PC-3 (cell line): ENCODE measurements at places on chromosomes 2 and 18. TPM values are rescaled to one million over a fixed set of nuclear protein-coding genes. Genes with fewer than 3 reads are reported as not detected.

The SIX2 gene
- total RNA-seq = 26.8 and 27.9 TPM in 2 replicates

The SKOR2 gene
- total RNA-seq = not detected in 2 replicates

- no peak for DNase-seq
Measured at GRCh38 chr2:112772322-112772721, 7.9 kb upstream of the CKAP2L start.

- no peak for DNase-seq
Measured at GRCh38 chr2:44237221-44237620, 38.1 kb upstream of the SLC3A1 start.

The KLHL29 gene
- total RNA-seq = 2.6 and 3.1 TPM in 2 replicates

The CD302 gene
- total RNA-seq = 7.4 and 8.5 TPM in 2 replicates

DNA sequence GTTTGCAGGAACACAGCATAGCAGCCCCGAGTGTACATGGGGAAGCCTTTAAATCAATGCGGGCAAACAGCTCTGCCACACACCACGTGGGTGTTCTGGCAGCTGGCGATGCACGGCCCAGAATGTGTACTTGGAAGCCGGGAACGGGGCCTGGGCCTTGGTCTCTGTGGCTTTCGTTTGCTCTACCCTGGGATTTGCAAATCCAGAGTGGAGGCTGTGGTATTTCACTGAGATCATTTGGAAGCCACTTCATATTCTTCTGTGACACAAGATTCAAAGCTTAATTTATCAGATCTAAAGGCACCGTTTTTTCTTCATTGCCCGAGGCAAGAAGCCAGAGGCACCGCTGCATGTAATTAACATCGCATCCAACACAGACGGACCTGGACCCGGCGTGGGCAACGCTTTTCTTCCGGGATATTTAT is 246.3 kb upstream of the MYT1L start:
- DNase-seq = no peak

The SH3RF3 gene
- 11.7 and 16.3 TPM in 2 replicates for total RNA-seq

GRCh38 chr2:232340171-232340935 is 38.2 kb upstream of the ALPP start:
- DNase-seq = no peak

The ASXL3 gene
- total RNA-seq = not detected in 2 replicates

The GULP1 gene
- 23.1 and 25.5 TPM in 2 replicates for total RNA-seq

DNA sequence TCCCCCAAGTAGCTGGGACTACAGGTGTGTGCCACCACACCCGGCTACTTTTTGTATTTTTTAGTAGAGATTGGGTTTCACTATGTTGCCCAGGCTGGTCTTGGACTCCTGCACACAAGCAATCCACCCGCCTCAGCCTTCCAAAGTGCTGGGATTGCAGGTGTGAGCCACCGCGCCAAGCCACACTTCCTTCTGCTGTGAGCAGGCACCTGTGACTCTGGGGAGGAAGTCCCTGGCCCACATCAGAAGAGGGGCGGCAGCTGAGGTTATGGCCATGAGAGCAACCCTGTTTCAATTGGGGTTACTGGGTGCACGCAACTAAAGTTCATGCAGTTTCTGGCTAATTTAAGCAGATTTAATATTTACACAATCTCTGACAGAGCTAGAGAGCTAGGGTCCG is 91.0 kb downstream of the PLB1 start:
- DNase-seq = no peak

GRCh38 chr18:1526991-1527390 is 622.3 kb downstream of the ADCYAP1 start:
- DNase-seq = no peak

DNA sequence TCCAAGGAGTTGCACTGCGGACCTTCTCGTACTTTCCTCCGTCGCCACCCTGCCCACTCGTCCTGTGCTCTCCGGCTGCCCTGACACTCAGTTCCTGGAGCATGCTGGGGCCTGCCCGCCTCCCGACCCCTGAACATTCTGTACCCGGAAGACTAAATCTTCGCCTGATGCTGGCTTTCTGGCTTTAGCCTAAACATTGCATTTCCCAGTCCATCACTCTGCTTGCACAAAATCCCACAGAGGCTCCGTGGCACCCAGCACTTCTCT is 550 bp upstream of the SFXN5 start:
- no peak for DNase-seq

- no peak for DNase-seq
Measured at GRCh38 chr2:241393524-241394196, 37.6 kb downstream of the FARP2 start.

DNA sequence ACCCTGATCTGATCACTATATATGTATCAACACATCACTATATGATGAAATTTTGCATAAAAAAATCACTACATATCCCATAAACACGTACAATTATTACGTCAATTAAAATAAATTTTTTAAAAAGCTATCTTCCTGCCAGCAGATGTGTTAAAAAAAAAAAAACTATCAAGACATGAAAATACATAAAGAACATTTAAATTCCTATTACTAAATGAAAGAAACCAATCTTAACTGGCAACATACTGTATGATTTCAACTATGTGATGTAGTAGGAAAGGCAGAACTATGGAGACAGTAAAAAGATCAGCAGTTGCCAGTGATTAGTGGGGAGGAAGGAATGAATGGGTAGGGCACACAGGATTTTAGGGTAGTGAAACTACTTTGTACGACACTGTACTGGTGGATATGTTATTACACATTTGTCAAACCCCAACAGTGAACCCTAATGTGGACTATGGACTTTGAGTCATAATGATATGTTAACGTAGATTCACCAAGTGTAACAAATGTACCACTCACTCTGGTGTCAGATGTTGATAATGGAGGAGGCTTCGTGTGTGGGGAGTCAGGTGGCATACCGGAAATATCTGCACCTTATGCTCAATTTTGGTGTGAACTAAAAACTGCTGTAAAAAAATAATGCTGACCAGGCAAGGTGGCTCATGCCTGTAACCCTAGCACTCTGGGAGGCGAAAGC is 27.4 kb downstream of the USP34 start:
- DNase-seq = peak; percentile 56

GRCh38 chr2:207796585-207797350 is 27.1 kb upstream of the FZD5 start:
- peak; percentile 44 for DNase-seq

DNA sequence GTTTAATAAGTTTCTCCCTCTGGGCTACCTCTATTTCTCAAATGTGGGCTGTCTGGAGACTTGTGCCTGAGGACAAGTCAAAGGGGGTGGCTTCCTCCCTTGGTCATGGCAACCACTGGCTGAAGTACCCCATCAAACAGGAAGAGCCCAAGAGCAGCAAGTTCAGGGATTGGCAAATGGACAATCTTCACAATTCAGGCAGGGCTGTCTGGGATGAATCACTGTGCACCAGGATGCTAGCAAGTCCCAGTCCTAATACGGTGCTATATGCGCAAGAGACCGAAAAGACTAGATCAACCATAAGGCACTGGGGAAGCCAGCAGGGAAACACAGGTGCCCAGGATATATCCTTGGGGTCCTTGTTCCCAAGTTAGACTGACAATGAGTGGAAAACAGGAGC is 75.5 kb downstream of the ANTXR1 start:
- no peak for DNase-seq

GRCh38 chr2:6986301-6986911 is 69.2 kb downstream of the RNF144A start:
- DNase-seq = peak; percentile 12

GRCh38 chr2:72781480-72781879 is 44.4 kb downstream of the EXOC6B start:
- DNase-seq = peak; percentile 68

GRCh38 chr2:236904389-236905263 is 181.1 kb upstream of the COPS8 start:
- DNase-seq = peak; percentile 61

GRCh38 chr2:125444106-125444505 is 1211.9 kb upstream of the GYPC start:
- no peak for DNase-seq

DNA sequence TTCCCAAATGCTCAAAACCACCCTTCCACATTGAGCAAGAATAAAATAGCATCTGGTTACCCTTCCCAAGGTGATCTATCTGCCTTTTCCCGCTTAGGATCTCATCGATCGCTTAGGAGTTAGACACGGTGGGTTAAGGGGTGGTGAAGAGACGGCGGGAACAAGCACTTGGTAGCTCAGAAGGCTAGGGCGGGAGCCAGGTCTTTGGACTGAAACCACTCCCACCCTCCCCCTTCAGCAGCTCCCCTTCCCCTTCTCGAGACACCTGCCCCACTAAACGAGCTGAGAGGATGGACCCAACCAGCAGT is 513 bp downstream of the THOC1 start:
- no peak for DNase-seq

The CAPN14 gene
- 0.35 TPM in 1 of 2 replicates, not detected in the other for total RNA-seq

DNA sequence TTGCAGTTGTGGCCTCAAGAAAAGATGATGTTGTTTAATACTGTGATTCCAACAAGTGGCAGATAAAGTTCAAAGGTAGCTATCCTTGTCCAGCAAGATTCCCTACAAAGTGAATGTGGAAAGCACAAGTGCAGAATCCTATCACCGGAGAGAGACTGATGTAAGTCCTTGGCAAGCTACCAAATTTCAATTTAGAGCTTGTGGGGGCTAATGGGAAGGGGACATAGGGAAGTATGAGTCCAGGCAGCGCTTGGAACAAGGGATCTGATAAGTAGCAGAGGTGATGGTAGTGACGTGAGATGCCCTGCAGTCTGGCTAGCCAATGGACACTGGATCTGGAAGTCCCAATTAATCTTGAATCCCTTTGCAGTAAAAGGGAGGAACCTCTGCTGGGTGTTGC is 165.2 kb upstream of the DTNA start:
- DNase-seq = no peak

The HJURP gene
- total RNA-seq = 31.7 and 37.0 TPM in 2 replicates

DNA sequence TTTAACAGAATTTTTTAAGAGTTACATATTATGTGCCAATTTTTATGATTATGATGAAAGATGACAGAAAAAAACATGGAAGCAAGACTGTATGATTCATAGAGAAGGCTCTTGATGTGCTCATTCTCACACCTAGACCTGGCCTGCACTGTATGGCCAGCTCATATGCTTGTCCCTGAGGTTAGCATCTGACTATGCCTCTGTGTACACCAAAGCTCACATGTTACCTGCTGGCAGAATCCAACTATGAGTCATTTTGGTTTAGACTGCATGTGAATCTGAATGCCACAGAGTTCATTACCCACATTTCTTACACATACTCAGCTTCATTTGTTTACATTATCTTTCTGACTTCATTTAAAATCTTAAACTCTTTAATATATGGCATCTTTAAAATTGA is 139.0 kb downstream of the DSC3 start:
- DNase-seq = peak; percentile 93

The GALNT5 gene
- total RNA-seq = 0.04 TPM in 1 of 2 replicates, not detected in the other

GRCh38 chr2:223100061-223100511 is 48.1 kb downstream of the KCNE4 start:
- no peak for DNase-seq
